ENCODE measurements at places on chromosomes 11 and 22. TPM values are rescaled to one million over a fixed set of nuclear protein-coding genes. Genes with fewer than 3 reads are reported as not detected.
A peak's percentile ranks its signal among the peaks of the same experiment; 100 is the strongest.

DNA sequence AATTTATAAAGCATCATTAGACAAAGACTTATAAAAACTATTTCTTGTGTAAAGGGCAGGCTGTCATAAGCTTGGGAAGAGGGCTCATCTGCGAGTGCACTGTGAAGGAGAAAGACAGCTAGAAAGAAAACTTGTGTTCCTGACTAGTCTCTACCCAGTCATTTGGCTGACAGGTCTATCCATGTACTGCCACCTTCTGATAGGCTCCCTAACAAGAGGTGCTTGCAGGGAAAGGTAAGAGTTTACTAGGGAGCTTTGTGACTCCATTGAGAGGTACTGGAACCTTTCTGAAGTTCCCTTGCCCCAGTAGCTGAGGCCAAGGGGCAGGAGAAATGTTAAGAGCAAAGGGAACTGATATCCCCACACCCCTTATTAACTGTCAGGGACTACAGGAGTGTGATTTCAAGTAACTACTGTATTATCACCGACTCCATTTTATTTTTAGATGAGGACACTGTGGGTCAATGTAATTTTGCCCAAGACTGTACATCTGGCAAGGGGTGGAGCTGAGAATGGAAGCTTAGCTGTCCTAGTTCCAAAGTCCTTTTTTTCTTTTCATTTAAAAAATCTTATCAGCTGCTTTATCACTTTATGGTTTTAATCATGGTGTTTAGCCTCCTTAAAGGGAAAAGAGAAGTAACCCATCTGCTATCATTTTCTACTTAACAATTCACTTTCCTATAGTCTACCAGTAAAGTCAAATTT lies 129.4 kb downstream of the ARHGAP20 start:
- DNase-seq: no peak

- no peak for DNase-seq
Measured at GRCh38 chr11:44010789-44011251, 37.0 kb upstream of the ACCSL start.

GRCh38 chr22:37690901-37691504 lies 4.9 kb downstream of the NOL12 start:
- DNase-seq: no peak

GRCh38 chr11:44788536-44789261 lies 61.9 kb downstream of the TSPAN18 start:
- no peak for DNase-seq

GRCh38 chr22:47460861-47461260 lies 698.4 kb downstream of the TBC1D22A start:
- DNase-seq: no peak

DNA sequence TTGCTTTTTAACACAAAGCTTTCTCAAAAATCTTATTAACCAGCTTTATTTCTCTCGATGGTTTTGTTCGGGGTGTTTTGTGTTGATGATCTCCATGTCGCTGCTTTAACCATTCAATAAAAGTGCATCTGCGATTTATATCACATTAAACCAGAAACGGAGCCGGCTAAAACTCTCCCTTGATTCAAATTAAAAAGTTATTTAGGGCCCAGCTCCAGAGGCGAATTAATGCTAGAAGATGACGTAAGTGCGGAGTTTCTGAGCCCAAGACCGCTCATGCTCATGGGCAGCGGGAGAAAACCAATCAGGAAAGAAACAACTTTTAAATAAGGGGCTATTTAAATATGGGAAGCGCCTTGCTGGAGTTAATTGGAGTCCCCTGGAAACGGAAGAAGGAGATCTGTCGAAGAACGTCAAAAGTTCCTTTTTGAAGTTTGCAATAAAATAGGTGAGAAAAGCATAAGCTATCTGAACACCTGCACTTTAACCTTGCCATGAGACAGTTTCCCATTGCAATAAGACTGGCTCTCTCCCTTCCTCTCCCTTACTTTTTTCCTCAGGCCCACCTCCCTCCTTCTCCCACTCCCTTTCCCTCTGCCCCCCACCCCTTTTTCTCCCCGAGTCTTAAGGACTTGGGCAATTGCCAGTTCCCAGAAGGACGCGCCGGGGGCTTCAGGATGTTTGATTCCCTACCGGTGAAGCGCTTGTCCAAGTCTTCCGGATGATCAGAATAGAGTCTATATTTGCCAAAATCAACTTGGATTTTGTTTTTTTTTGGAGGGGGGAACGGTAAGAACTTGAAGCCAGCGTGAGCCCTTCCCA lies 1.9 kb upstream of the DBX1 start:
- peak; percentile 11 for DNase-seq

DNA sequence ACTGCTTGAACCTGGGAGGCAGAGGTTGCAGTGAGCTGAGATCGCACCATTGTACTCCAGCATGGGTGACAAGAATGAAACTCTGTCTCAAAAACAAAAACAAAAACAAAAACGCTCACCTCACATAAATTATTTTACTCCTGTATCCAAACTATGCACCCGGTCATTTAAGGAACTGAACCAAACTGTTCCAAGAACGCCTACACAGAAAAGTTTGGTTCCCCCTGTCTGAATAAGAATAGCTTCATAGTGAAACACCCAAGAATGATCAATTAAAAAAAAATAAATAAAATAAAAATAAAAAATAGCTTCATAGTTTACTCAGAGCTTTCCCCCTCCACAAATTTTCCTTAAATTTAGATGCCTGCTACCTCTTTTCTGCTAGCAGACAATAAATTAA lies 13.7 kb downstream of the NUP98 start:
- no peak for DNase-seq

DNA sequence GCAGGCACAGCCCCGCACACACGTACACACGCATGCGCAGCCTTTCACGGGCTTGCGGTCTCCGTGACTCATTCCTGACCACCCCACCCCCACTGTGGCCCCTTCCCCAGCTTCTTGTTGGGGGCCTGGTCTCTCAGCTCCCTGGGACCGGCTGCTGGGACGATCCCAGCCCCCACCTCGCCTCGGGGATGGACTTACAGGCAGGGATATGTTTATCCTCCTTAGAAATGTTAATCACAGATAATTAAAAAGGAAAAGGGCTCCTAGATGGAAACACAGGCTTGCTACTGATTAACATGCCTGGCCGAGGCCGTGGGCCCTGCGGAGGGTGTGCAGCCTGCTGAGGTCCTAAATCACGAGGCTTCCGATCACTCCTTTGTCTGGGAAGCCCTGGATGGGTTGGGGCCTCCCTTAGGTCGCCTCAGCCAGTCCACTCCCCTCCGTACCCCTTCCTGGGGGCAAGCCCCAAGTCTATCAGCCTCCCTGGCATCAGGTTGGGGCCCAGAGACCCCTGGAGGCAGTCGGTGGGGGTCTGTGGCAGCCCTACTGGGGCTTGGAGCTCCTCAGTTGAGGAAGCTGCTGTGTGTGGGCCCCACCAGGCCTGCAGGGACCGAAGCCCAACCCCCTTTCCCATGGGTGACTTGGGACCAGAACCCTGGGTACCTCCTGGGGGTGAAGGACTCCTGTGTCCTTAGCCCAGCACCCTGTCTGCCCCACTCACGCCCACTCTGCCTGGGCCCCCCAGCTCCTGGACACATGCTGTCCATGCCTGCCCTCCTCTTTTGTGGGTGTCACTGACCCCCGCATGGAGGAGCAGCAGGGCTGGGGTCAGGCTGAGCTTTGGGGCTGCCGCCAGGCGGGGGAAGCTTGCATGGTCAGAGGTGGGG lies 20.6 kb downstream of the TSPAN4 start:
- DNase-seq: no peak

- DNase-seq: no peak
Measured at GRCh38 chr11:43579171-43579918, 101.2 kb upstream of the HSD17B12 start.

DNA sequence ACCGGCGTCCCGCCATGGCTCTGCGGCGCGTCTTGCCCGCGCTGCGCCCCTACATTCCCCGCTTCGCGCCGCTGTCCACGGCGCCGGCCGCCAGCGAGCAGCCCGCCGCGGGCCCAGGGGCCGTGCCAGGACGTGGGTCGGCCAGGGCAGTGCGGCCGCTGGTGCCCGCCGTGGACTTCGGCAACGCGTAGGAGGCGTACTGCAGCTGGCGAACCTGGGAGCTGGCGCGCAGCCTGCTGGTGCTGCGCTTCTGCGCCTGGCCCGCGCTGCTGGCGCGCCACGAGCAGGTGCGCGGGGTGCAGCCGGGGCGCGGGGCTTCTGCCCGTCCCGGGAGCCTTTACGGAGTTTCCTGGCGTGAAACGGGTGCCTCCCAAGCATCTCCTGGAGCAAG lies 20.1 kb downstream of the DGCR6L start:
- DNase-seq: no peak

DNA sequence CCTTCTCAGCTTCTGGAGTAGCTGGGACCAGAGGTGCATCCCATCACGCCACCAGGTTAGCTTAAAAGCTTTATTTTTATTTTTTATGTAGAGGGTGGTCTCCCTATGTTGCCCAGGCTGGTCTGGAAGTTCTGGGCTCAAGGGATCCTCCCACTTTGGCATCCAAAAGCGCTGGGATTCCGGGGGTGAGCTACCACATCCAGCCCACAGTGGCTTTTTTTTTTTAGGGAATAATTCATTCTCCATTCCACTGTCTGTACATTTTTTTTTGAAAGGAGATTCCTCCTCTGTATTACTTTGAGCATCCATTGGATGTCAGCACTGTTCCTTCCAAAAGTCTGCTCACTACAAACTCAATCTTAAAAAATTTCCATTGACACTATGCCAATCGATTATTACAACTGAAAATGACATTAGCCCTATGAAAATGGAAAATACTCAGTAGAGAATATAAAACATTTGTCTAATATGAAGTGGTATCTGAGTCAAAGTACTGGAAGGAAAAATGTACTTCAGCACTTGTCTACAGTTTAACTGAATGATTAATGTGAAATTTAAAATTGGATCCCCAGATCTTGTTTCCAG lies 1.3 kb upstream of the LPXN start:
- no peak for DNase-seq

DNA sequence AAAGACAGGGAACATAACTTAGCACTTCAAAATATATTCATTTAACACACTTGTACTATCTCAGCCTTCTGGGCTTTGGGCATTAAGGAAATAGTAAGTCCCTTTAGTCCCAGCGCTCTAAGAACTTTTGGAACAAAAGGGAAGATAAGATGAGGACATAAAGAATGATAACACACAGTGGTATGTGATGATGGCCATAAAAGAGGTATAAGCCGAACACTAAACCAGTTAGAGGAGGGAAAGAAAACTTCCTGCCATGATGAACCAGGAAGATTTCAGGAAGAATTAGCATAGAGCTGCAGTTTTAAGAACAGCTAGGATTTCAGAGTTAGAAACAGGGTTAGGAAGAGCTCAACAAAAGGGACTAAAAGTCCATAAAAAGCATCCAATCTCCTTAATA lies 11.8 kb downstream of the SYTL2 start:
- DNase-seq: no peak

DNA sequence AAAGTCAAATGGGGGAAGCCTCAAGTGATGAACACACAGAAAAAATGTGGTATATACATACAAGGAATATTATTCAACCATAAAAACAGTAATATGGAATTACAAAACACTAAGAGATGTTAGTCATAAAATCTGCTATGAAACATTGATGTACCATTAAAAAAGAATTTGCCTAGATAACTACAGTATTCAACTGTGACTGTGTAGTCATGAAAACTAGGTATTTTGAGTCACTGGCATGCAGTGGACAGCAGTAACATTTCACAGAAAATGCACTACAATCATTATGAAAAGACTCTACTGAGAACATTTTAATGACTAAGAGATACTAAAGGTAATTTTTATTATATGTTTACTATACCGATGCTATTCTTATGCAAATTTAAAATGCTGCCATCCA lies 11.7 kb downstream of the ZNF195 start:
- DNase-seq: no peak

DNA sequence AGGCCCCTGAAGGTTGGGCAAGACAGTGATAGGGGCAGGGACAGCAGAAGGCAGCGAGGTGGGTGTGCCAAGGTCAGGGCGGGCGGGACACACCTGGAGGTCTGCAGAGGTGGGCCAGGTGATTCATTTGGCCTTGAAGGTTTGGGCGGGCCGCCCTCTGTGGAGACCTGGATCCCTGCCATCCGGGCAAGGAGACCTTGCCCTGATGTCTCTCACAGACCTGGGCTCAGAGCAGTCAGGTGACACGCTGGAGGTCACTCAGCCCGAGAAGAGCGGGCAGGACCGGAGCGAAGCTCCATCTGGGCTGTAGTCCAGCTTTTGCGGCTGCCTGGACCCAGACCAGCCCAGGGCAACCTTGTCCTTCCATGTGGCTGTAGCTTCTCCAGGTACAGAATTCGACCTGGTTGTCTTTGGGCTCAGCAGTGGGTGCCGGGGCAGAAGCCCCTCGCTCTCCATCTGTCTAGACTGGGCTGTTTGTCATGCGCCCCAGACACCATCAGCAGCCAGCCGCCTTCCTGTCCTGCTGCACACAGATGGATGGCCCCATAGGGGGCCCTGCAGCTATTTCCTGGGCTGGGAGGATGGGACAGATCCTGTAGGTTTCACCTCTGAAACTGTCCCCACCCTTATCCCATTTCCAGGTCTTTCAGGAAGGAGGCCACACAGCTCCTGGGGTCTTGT lies 3.1 kb downstream of the MRGPRG start:
- no peak for DNase-seq

DNA sequence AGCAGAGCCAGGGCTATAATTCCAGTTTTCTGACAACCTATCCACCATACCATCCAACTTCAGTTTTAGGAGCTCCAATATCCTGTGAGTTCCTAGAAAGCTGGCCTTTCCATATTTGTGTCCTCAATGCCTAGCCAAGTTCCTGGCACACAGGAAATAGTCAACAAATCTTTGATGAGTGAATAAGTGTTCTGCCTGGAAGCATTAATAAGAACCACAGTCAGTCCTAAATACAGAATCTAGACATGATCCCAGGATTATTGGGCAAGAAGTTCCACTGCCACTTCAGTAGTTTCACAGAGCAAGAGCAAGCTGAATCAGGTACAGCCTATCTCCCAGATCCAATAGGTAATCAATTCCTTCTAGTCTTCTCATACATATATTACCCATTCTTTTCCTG lies 942.0 kb downstream of the DLG2 start:
- DNase-seq: no peak

DNA sequence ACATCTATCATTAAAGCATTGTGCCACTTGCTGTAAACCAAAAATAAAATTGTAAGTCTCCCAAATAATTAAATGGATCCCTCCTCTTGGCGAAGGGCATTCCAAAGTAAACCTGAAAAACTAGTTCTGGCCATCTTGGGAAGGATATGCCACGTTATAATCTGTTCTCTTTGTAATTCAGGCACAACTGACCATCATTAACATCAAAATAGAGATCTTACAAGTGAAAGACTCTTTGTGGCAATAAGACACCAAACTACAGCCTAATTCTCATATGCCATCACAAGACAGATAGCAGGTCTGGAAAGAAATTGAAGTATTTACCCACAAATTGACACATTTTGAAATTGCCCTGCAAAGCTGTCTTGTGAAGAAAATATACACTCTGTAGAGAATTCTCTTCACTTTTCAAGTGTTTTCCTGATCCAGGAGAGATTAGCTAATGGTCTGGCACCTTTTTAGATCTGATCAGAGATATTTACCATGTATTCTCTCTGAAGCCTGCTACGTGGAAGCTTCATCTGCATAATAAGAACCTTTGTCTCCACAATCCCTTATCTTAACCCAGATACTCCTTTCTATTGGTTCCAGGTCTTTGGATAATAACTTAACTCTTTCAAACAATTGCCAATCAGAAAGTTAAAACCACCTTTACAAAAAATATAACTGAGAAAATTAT lies 630.4 kb upstream of the CCDC179 start:
- no peak for DNase-seq

- DNase-seq: no peak
Measured at GRCh38 chr11:7964261-7964660, 986 bp downstream of the NLRP10 start.

GRCh38 chr22:27296091-27296675 lies 505.4 kb downstream of the MN1 start:
- no peak for DNase-seq

Gene OMP
- not detected for total RNA-seq

Gene GLB1L2
- total RNA-seq: 3.0 TPM

Gene ZDHHC5
- 79.9 TPM for total RNA-seq

Gene CDC45
- total RNA-seq: 0.35 TPM

Gene PAMR1
- not detected for total RNA-seq

Gene RTCB
- 54.6 TPM for total RNA-seq
